Bronchial epithelial cell (primary cell): ENCODE measurements at places on chromosomes 11 and 22.

GRCh38 chr11:57479021-57479663 is 18.8 kb downstream of the RTN4RL2 start:
- no peak for DNase-seq

DNA sequence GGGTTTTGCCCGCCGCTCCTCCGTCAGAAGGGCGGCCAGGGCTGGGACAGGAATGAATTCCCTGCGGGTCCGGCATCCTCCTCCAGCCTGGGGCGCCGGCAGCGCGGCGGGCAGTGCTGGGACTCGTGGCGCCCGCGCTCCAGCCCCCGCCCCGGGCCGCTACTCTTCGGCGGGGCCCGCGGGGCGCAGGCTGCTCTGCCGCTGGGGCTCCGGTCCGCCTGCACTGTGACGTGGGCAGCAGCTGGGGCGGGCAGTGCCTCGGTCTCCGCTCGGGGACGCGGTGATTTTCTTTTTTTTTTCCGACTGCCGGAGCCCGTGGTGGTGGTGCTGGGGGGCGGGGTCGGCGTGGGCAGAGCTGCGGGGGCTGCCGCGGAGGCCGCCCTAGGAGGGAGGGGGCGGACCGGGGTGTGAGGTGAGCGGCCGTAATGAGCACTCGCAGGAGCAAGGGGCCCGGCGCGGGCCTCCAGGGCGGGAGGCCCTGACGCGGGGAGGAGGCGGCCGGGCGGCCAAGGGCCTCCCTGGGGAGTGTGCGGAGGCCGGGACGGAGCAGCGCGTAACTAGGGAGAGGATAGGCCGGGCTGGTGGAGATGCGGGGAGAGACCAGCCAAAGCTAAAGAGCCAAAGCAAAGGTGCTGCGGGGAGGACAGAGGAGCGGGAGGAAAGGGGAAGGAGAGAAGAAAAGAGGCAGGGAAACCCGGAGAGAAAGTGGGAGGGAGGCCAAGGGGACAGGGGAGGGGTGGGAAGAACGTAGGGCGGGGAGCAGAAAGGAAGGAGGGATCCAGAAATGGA is 73.3 kb upstream of the ZBED5 start:
- peak; percentile 47 for DNase-seq

GRCh38 chr11:133115099-133115498 is 417.2 kb downstream of the OPCML start:
- DNase-seq: no peak

- no peak for DNase-seq
These were observed 7.0 kb downstream of the FADD start for GRCh38 chr11:70210051-70210501.
